Activated CD8-positive, alpha-beta T cell treated with anti-CD3 and anti-CD28 coated beads, Interleukin-2, amount 10 ng/mL, durations not matched to agents 7 days and 5 days (primary cell): ENCODE measurements at places on chromosomes 5 and 9. TPM values are rescaled to one million over a fixed set of nuclear protein-coding genes. Genes with fewer than 3 reads are reported as not detected.

DNA sequence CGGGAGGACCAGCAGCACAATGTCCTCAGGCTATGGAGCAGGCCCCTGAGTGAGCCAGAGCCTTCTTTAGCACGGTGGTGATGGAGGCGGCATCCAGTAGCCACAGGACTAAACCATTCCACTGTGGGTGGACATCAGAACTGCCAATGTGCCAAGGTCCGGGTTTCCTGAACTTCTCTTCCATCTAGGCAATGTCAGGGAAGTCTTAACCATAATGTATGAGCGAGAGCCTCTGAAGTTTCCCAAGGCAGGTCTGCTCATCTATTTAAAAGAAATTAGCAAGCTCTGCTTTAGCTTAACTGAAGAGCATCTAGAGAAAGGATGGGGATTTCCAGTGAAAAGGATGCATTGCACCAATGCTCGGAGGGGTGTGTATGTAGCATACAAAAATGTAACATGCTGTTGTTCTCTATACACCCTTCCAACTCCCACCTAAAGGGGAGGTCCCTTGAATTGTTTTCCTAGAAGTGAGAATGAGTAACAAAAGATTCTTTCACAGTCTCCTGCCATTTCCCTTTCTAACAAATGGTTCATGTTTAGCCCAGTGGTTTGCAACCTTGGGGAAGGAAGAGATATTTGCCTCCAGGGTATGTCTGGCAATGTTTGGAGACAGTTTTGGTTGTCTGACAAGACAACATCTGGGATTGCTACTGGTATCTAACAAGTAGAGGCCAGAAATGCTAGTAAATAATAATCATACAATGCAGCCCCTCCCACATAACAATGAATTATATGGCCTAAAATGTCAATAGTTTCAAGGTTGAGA is 6.1 kb upstream of the RXFP3 start:
- peaks cover 9% of the 10 kb centered on the region for H3K27me3 ChIP-seq
- no peak for DNase-seq
- no peaks in the 10 kb centered on the region for H3K36me3 ChIP-seq
- no peak overlapping the region for H3K4me3 ChIP-seq

- DNase-seq = no peak
- H3K36me3 ChIP-seq = no peaks in the 10 kb centered on the region
- no peaks in the 10 kb centered on the region for H3K4me1 ChIP-seq
- H3K27ac ChIP-seq = no peak overlapping the region
- H3K27me3 ChIP-seq = no peaks in the 10 kb centered on the region
- no peak overlapping the region for H3K4me3 ChIP-seq
These were observed 24.6 kb downstream of the LOX start for GRCh38 chr5:122053181-122054109.

GRCh38 chr5:94072116-94072515 is 330.7 kb upstream of the POU5F2 start:
- no peaks in the 10 kb centered on the region for H3K4me1 ChIP-seq
- H3K36me3 ChIP-seq = peaks cover 11% of the 10 kb centered on the region
- H3K27ac ChIP-seq = no peak overlapping the region
- H3K27me3 ChIP-seq = no peaks in the 10 kb centered on the region
- H3K4me3 ChIP-seq = no peak overlapping the region
- no peak for DNase-seq

DNA sequence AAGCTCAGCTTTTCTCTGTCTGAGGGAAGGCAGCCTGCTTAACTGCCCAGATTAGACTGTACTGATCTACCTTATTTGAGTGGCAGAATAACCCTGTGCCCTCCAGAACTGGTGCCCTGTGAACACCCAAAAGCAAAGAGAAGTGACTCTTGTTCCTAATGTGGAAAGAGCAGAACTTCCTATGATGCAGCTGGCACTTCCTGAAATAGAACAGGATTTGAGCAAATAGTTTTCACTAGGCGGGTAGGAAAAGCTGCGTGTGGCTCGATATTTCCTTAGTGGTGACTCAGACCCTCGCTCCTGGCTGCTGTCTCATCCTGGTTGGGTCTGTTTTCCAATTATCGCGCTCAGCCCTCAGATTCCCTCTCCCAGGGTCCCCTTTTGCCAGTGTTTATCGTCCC is 89.9 kb downstream of the SH3TC2 start:
- H3K27me3 ChIP-seq = peaks cover 14% of the 10 kb centered on the region
- H3K36me3 ChIP-seq = no peaks in the 10 kb centered on the region
- no peak overlapping the region for H3K27ac ChIP-seq
- H3K4me3 ChIP-seq = no peak overlapping the region
- no peak for DNase-seq
- H3K4me1 ChIP-seq = no peaks in the 10 kb centered on the region

The ARL14EPL gene
- total RNA-seq = not detected

GRCh38 chr5:148776780-148777179 is 49.6 kb upstream of the ADRB2 start:
- H3K27me3 ChIP-seq = peaks cover 19% of the 10 kb centered on the region
- H3K4me3 ChIP-seq = no peak overlapping the region
- no peak for DNase-seq
- H3K4me1 ChIP-seq = no peaks in the 10 kb centered on the region

- DNase-seq = no peak
- no peak overlapping the region for H3K27ac ChIP-seq
- H3K4me1 ChIP-seq = no peaks in the 10 kb centered on the region
- no peak overlapping the region for H3K4me3 ChIP-seq
These were observed 63.7 kb downstream of the DENND4C start for GRCh38 chr9:19294219-19294618.

- no peaks in the 10 kb centered on the region for H3K4me1 ChIP-seq
- DNase-seq = no peak
- no peaks in the 10 kb centered on the region for H3K27me3 ChIP-seq
These were observed 140.1 kb downstream of the GRIA1 start for GRCh38 chr5:153630546-153630945.

GRCh38 chr5:98934546-98934945 is 5.7 kb upstream of the CHD1 start:
- H3K4me3 ChIP-seq = no peak overlapping the region
- no peak overlapping the region for H3K27ac ChIP-seq
- H3K27me3 ChIP-seq = no peaks in the 10 kb centered on the region
- peaks cover 21% of the 10 kb centered on the region for H3K36me3 ChIP-seq
- DNase-seq = no peak
- H3K4me1 ChIP-seq = peaks cover 40% of the 10 kb centered on the region

- no peak overlapping the region for H3K27ac ChIP-seq
- H3K27me3 ChIP-seq = no peaks in the 10 kb centered on the region
- DNase-seq = no peak
- no peaks in the 10 kb centered on the region for H3K4me1 ChIP-seq
- H3K36me3 ChIP-seq = no peaks in the 10 kb centered on the region
- H3K4me3 ChIP-seq = no peak overlapping the region
These were observed 55.6 kb upstream of the FCN2 start for GRCh38 chr9:134825025-134825424.

GRCh38 chr5:56607551-56607950 is 207.8 kb upstream of the MAP3K1 start:
- H3K36me3 ChIP-seq = peaks cover 30% of the 10 kb centered on the region
- no peaks in the 10 kb centered on the region for H3K27me3 ChIP-seq
- peaks cover 65% of the 10 kb centered on the region for H3K4me1 ChIP-seq
- peak overlapping the region; percentile 17 for H3K27ac ChIP-seq
- H3K4me3 ChIP-seq = no peak overlapping the region

DNA sequence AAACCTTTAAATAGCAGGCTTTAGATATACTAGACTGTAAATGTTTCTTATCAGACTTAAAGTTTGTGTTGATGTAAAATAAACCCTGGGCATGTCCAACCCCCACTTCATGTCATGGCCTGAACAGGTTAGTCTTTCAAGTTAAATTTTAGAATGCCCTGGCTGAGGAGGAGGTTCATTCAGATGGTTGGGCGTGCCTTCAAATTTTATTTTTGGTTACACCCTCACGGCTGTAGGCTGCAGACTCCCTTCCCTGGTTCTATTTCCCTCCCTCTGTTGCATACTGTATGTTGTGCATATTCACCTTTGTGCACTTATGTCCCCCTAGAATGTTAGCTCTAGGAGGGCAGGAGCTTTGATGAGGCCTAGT is 5.3 kb upstream of the BICD2 start:
- peak overlapping the region; percentile 75 for H3K27ac ChIP-seq
- no peaks in the 10 kb centered on the region for H3K36me3 ChIP-seq
- H3K4me3 ChIP-seq = no peak overlapping the region
- no peaks in the 10 kb centered on the region for H3K27me3 ChIP-seq
- DNase-seq = no peak
- H3K4me1 ChIP-seq = peaks cover 23% of the 10 kb centered on the region

DNA sequence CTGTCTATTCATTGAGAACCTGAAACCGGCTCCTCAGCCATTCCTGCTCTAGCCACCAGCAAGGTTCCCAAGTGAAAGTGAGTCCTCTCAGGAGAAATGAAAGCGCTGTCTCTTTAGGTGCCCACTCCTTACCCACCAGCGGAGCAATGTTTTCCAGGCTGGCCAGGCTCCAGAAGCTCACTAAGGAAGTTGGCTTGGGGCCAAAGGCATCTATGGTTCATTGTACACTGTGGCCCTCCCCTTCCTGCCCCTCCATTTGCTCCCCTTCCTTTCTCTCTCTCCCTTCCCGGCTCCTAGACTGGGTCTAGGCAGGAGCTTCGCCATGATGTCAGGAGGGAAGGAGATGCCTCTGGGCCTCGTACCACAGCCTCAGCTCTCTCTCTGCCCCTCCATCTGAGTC is 1.1 kb upstream of the GABRP start:
- no peak overlapping the region for H3K4me3 ChIP-seq
- H3K27me3 ChIP-seq = no peaks in the 10 kb centered on the region
- H3K36me3 ChIP-seq = no peaks in the 10 kb centered on the region
- H3K4me1 ChIP-seq = no peaks in the 10 kb centered on the region
- H3K27ac ChIP-seq = no peak overlapping the region
- DNase-seq = no peak

DNA sequence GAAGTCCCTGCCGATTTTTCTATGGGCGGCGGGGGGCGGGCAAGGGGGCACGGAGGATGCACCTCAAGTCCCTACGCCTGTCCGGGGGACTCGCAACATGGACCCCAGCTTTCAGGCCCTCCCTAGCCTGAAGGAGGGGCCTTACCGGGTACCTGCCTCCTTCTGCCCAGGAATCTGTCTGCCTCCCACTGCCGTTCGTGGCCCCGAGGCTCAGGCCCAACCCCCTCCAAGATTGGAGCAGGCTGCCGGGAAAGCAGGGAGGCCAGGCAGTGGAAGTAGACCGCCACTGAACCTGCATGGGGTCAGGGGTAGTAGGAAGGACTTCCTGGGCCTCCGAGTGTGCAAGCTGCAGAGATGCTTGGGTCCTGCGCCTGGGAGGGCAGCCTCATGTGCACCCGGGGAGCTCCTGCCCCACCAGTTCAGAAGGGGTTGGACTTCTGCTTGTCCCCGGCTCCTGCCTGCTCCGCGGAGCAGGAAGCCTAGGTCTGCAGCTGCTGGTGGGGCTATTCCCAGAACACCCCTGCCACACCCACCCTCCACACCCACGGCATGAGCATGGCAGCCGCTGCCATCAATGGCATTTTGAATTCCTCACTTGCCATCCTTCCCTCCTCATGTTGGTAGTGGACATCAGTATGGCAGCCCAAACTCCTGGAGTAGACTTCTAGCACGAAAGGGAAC is 1312.7 kb upstream of the ACO1 start:
- H3K27me3 ChIP-seq = no peaks in the 10 kb centered on the region
- no peaks in the 10 kb centered on the region for H3K36me3 ChIP-seq
- no peaks in the 10 kb centered on the region for H3K4me1 ChIP-seq

DNA sequence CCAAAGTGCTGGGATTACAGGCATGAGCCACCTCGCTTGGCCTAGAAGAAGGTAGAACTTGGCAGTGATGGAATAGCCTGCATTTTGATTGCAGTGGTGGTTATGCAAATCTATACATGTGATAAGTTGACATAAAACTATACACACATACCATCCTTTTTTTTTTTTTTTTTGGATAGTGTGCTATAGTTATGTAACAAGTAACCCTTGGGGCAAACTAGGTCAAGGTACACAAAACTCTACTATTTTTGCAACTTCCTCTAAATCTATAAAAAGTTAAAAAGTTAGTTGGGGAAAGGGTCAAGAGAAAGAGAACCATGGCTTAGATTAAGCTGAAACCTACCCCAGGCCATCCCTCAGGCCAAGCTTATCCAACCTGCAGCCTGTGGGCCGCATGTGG is 11.1 kb downstream of the TRIM14 start:
- H3K4me3 ChIP-seq = peak overlapping the region; percentile 64
- H3K36me3 ChIP-seq = peaks cover 83% of the 10 kb centered on the region
- H3K27ac ChIP-seq = peak overlapping the region; percentile 95
- H3K4me1 ChIP-seq = peaks cover 83% of the 10 kb centered on the region
- DNase-seq = no peak

GRCh38 chr5:61289669-61290306 is 42.3 kb upstream of the ZSWIM6 start:
- no peak overlapping the region for H3K4me3 ChIP-seq
- DNase-seq = no peak
- H3K27ac ChIP-seq = no peak overlapping the region
- H3K36me3 ChIP-seq = no peaks in the 10 kb centered on the region
- peaks cover 4% of the 10 kb centered on the region for H3K4me1 ChIP-seq
- H3K27me3 ChIP-seq = no peaks in the 10 kb centered on the region

DNA sequence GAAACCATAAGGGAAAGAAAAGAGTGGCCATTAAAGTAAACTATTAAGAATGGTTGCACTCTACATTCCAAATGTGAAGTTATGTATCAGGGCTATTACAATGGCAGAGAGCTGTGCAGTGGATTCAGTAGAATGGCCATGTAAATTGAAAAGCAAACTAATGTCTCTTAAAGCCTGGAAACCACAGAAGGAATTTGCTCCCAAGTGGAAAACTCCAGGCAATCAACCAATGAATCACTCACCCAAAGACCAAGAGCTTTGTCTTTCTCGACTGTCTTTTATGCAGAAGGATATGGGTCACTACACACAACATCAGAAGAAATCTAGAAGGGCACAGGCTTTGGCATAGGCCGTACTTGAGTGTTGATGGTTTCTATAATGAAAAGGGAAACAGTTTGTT is 114.9 kb downstream of the TLE1 start:
- no peaks in the 10 kb centered on the region for H3K36me3 ChIP-seq
- no peak overlapping the region for H3K4me3 ChIP-seq
- H3K4me1 ChIP-seq = no peaks in the 10 kb centered on the region
- peaks cover 2% of the 10 kb centered on the region for H3K27me3 ChIP-seq

- no peaks in the 10 kb centered on the region for H3K36me3 ChIP-seq
- DNase-seq = no peak
- no peak overlapping the region for H3K27ac ChIP-seq
- peaks cover 4% of the 10 kb centered on the region for H3K27me3 ChIP-seq
- H3K4me3 ChIP-seq = no peak overlapping the region
These were observed 5.8 kb downstream of the ADAMTS16 start for GRCh38 chr5:5145651-5146529.

The TAF11L10 gene
- total RNA-seq = not detected

GRCh38 chr5:1026700-1027621 is 18.4 kb downstream of the NKD2 start:
- H3K36me3 ChIP-seq = no peaks in the 10 kb centered on the region
- no peak overlapping the region for H3K27ac ChIP-seq
- H3K4me1 ChIP-seq = no peaks in the 10 kb centered on the region

DNA sequence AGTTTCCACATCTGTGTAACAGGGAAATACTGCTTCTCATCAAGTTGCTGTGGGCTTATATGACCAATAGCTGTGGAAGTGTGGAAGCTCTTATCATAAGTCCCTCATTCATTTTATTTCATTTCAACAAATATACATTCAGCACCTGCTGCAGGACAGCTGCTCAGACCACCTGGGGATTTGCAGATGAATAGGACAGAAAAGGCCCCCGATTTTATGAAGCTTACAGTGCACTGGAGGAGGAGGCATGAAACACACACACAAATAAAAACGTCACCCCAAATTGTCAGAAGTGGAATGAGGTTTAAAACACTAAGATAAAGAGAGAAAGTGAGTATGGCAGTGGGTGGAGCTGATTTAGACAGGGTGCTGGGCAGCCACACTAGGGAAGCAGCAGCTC is 107.2 kb downstream of the DRD1 start:
- H3K27ac ChIP-seq = no peak overlapping the region
- H3K4me1 ChIP-seq = no peaks in the 10 kb centered on the region
- no peak for DNase-seq
- no peaks in the 10 kb centered on the region for H3K27me3 ChIP-seq
